Hematopoietic multipotent progenitor cell (in vitro differentiated cells): ENCODE measurements at places on chromosomes 16 and 17.

GRCh38 chr16:4648917-4649316 lies 24.3 kb downstream of the MGRN1 start:
- no peak for DNase-seq

- DNase-seq, result no peak
Measured at GRCh38 chr17:36943250-36944191, 5.2 kb upstream of the AATF start.

DNA sequence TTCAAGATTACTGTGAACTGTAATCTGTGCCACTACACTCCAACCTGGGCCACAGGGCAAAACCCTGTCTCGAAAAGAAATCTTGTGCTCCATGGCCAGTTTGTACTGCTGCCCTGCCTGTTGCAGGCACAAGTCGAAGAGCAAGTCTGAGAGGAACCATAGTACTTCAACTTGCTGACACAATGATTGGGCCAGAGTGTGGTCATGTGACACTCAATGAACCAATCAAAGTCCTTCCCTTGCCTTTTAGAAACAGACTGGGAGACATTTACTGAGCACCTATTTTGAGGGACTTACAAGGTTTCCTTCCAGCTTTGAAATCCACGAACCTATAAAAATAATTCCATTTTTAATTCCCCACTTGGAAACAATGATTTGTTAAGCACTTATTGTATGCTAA lies 39.8 kb upstream of the TMC5 start:
- DNase-seq, result no peak

GRCh38 chr16:4056161-4057105 lies 59.8 kb downstream of the ADCY9 start:
- DNase-seq, result no peak

- DNase-seq, result no peak
Measured at GRCh38 chr16:10740000-10740844, 3.4 kb upstream of the NUBP1 start.

- DNase-seq, result no peak
Measured at GRCh38 chr16:62404842-62405611, 368.8 kb upstream of the CDH8 start.

GRCh38 chr17:38702916-38703741 lies 1.9 kb upstream of the MLLT6 start:
- no peak for DNase-seq

- DNase-seq, result no peak
Measured at GRCh38 chr16:84764970-84765369, 54.8 kb upstream of the CRISPLD2 start.

GRCh38 chr17:79258843-79259242 lies 184.2 kb downstream of the ENGASE start:
- no peak for DNase-seq

DNA sequence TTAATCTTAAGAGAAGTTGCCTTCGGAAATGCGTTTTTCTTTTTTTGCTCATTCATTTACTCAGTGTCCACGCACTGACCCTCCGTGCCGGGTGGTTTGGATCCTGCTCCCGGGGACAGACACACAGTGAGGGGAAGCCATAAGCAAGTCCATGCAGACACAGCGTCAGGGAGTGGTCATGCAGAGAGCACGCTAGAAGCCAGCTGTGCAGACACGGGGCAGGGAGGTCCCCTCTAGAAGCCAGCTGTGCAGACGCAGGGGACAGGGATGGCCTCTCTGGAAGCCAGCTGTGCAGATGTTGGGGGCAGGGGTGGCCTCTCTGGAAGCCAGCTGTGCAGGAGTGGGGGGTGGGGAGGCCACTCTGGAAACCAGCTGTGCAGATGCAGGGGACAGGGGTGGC lies 4.8 kb downstream of the GAA start:
- no peak for DNase-seq

- DNase-seq, result no peak
Measured at GRCh38 chr16:546909-547770, 13.1 kb upstream of the PRR35 start.

DNA sequence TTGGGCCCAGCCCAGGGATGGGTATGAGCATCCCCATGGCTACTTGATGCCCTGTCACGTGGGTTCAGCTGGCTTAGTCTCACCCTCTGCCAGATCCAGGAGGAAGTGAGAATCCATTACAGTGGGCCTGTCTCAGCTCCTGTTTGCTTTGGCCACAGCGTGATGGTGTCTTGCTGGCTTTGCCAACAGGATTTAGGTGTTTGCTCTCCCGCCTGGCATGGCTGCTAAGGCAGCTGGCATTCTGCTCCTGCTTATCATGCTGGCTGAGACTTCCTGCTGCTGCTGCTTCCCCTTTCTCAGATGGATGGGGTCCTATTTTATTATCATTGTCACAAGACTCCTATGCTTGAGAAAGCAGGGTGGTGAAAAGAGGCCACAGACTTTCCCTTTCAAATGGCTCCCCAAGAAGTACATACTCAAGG lies 28.3 kb upstream of the HOXB13 start:
- DNase-seq, result peak; percentile 68

- DNase-seq, result no peak
Measured at GRCh38 chr17:70454377-70454776, 285.0 kb downstream of the KCNJ2 start.

- no peak for DNase-seq
Measured at GRCh38 chr16:27974896-27975540, 88.5 kb downstream of the GSG1L start.

GRCh38 chr17:74389084-74389753 lies 21.9 kb downstream of the GPR142 start:
- no peak for DNase-seq

GRCh38 chr16:85935974-85936760 lies 37.2 kb downstream of the IRF8 start:
- peak; percentile 71 for DNase-seq

- DNase-seq, result no peak
Measured at GRCh38 chr17:50864747-50865059, 1.5 kb downstream of the TOB1 start.

GRCh38 chr16:4142268-4142667 lies 26.0 kb upstream of the ADCY9 start:
- DNase-seq, result peak; percentile 3

GRCh38 chr17:28892024-28892423 lies 5.5 kb downstream of the FLOT2 start:
- no peak for DNase-seq

DNA sequence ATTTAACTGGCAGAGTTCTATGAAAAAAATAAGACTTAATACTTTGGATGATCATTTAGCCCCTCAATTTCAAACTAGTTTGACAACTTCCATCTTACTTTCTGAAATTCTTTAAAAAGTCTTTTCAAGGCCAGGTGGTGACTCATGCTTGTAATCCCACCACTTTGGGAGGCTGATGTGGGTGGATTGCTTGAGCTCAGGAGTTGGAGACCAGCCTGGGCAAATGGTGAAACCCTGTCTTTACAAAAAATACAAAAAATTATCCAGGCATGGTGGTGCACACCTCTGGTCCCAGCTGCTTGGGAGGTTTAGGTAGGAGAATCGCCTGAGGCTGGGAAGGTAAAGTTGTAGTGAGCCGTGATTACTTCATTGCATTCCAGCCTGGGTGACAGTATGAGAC lies 154.4 kb downstream of the TANC2 start:
- no peak for DNase-seq

DNA sequence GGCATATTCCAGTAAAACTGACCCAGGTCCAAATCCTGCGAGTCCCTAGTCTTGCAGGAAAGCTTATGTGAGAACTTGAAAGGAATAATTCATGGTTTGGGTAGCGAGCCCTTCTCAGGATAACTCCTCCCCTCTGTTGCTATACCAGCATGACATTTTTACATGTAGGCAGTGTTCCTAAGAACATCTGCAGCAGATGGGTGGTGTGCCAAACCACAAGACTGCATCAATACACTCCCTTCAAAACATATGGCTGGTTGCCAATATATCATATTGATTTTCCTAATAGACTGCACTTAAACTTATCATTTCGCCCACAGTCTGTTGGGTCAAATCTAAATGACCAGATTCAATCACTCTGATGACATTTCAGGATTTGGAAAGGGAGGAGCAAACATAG lies 19.9 kb downstream of the PSME3IP1 start:
- DNase-seq, result no peak

DNA sequence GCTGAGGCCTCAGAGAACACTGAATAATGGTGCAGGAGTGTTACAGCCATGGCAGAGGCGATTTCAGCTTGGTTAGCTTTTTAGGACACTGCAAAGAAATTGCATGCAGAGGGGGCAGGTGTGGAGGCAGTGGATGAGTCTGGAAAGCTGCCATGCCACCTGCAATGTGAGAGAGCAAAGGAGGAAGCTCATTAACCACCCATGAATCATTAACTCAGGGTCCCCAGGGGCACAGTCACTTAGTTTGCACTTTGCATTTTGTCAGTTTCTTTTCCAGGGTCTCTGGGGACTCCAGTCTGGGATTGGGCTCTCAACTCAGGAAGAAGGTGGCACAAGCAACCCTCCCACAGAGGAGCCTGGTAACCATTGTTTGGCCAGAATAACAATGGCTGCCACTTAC lies 132.9 kb downstream of the USP31 start:
- no peak for DNase-seq

DNA sequence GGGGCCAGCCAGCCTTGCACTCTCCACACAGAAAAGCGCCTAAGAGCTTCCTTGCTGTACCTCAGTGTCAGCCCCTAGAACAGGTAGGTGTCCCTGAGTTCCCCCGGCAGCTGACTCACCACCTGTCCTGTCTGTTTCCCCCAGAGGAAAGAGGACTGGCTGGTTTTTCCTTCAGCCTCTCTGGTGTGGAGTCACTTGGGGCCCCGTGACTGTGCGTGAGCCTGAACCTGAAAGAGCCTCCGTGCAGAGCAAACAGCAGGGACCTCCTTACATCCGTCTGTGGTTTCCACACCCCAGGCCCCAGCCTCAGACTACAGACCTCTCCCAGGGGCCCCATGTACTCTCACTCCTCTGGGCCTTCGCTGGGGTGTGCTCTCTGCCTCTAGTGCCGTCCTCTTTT lies 87.8 kb downstream of the GNAO1 start:
- DNase-seq, result peak; percentile 72

DNA sequence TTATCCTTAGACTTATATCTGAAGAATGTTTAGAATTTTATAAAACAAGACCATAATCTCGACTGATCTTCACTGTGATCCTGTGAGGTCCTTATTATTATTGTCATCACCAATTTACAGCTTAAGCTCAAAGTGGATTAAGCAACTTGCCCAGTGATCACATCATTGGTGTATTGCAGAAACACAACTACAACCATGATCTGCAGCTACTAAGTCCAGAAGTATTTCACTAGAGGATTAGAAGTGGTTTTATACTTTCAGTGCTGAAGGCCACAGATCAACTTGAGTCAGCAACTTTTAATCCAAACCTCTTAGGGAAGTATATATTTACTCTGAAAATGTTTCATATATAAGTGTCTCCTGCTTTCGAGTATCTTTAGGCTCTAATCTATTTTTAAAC lies 624.3 kb upstream of the SOX9 start:
- no peak for DNase-seq

DNA sequence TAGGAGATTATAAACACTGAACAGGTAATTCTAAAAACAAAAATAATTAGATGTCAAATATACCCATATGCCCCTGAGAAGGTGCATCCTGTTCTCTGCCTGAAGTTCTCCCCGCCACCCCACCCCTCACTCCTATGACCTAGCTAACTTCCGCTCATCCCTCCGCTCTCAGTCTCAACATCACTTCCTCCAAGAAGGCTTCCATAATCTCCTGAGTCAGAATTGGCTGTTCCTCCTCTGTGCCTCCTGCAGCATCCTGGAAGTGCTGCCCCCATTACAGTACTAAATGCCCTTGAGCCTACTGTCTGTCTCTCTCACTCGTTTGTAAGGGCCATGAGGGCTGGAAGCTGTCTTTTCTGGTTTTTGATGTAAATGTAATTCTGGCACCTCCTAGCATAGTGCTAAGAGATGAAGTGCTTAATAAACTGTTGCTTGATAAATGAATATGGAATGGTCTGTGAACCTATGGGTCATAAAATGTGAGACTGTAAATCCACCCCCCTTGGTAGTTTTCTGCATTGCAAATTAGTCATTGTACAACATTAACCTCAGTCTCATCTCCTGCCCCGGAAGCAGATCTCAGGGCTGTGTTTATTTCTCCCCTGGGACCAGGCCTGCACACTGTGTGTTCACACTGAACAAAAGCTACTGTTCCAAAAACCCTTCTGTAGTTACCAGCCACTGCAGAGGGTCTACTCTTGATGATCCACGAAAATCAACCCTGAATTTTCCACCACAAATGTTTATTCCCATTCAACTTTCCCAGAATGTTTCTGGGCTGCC lies 3.9 kb upstream of the MYO1D start:
- DNase-seq, result no peak

GRCh38 chr17:66602659-66603384 lies 232.1 kb upstream of the CACNG5 start:
- no peak for DNase-seq

- no peak for DNase-seq
Measured at GRCh38 chr16:28011971-28012445, 51.5 kb downstream of the GSG1L start.

GRCh38 chr16:47056688-47057629 lies 83.5 kb upstream of the DNAJA2 start:
- no peak for DNase-seq

- DNase-seq, result no peak
Measured at GRCh38 chr17:67784364-67785121, 40.8 kb upstream of the BPTF start.

DNA sequence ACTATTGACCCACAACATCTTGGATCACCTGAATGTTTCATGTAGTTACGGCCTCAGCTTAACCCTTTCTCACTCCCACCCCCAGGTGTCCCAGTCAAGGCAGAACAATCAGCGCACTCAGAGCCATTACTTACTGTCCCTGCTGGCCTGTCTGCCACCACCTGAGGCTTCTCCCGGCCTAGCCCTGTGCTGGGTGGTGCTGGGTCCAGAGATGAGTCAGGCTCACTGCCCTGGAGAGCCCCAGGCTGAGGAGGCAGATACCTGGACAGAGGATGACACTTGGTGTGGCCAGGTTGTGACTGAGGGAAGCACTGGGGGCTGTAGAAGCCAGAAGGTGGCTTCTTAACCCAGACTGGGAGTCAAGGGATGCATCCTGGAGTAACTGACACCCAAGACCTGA lies 4.0 kb upstream of the SLC5A2 start:
- DNase-seq, result no peak

GRCh38 chr16:87160234-87160636 lies 157.0 kb downstream of the C16orf95 start:
- no peak for DNase-seq

GRCh38 chr17:53101706-53102105 lies 721.0 kb upstream of the KIF2B start:
- DNase-seq, result no peak
